ENCODE measurements at places on chromosomes 3 and 15. TPM values are rescaled to one million over a fixed set of nuclear protein-coding genes. Genes with fewer than 3 reads are reported as not detected.
A peak's percentile ranks its signal among the peaks of the same experiment; 100 is the strongest.

DNA sequence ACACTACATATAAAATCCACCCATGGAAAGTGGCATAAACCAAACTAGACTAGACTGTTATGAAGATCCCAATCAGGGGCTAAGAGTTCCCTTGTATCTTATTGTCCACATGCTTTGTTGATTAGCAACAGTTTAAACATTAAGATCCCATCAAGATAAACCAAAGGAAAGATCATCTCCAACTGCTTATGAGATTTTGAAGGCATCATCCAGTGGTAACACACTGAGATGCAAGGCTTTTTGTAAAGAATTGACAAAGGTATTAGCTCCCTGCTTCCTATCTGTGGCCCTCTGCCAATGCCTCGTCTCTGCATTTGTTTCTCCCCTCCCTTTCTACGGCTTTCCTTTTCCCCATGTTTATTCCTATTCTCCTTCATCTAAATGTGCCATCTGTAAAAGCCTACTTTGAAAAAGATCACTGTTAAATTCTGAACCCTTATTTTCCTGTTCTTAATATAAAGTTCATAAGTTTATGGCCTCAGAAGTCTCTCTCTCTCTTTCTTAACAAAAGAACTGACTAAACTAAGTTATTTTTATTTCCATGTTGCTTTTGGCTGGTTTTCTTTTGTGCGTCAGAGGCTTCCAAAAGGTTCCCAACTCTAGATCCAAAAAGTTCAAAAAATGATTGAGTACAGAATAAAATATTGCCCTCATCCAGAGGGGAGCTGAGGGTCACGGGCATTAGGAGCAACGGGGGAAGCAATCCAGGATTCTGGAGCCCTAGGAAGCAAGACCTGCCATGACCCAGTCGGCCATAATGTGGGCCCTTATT is 5.5 kb downstream of the PLD1 start:
- DNase-seq, result peak; percentile 20
- H3K27me3 ChIP-seq, result no peaks in the 10 kb centered on the region
- peaks cover 3% of the 10 kb centered on the region for H3K4me1 ChIP-seq
- H3K36me3 ChIP-seq, result no peaks in the 10 kb centered on the region
- H3K4me3 ChIP-seq, result no peak overlapping the region

The CPLX3 gene
- polyA plus RNA-seq, result 3.6 TPM

DNA sequence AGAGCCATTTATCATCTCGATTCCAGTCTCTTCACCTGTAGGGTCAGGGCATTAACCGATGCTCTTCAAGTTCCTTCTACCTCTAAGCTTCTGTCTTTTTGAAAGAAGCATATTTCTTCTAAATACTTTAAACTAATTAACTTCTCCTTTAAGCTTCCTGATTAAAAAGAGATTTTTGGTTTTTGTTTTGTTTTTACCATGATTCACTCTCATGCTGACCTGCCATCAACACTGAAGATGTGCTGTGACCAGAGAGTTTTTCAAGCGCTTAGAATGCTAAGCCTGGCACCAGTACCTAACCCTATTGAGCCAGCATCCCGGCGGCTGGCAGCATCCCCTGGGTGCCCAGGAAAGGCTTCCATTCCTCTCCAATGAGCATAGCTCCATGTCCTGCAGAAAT is 89.3 kb downstream of the FOXP1 start:
- no peak overlapping the region for H3K4me3 ChIP-seq
- no peaks in the 10 kb centered on the region for H3K36me3 ChIP-seq
- H3K27ac ChIP-seq, result no peak overlapping the region
- no peak for DNase-seq
- peaks cover 25% of the 10 kb centered on the region for H3K4me1 ChIP-seq

DNA sequence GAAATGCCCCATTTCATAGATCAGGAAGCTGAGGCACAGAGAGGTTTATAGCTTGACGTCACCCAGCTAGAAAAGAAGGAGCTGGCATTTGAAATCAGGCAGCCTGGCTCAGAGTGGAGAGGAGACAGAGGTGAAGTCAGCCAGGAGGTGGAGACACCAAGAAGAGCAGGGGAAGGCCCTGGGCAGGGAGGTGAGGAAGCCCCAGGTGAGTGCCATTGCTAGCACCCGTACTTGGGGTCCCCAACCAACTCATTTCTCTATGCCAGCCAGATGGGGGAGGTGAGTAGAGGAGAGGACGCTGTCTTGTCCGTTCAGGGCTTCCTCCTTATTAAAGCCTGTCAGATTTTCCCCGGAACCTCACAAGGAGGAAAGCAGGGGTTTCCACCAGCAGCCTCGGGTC is 149.6 kb upstream of the TLE3 start:
- no peak overlapping the region for H3K27ac ChIP-seq
- H3K4me3 ChIP-seq, result no peak overlapping the region
- no peak for DNase-seq
- H3K36me3 ChIP-seq, result no peaks in the 10 kb centered on the region
- no peaks in the 10 kb centered on the region for H3K27me3 ChIP-seq

DNA sequence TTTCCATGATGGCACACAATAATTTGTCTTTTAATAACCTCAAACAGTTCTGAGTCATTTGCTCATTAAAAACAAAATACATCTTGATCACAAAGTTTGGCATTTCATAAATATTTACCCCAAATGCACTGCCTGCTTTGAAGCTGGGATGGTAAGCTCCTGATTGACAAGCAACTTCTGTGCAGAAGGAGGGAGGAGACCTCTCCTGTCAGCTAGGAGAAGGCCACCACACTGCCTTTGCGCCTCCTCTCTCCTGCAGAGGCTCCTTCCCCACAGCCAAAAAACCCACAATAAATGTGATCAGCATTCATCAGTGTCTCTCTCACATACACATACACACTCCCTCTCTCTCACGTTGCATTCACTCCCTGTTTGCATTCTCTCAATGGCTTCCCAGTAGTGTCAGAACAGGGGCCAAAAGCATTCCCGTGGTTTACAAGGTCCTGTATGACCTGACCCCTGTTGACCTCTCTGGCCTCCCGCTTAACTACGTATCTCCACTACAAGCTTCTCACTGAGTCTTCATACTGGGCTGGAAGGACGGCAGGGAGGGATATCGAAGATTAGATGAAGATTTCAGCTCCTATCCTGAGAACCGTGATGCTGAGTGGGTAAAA is 216.4 kb downstream of the FOXP1 start:
- no peaks in the 10 kb centered on the region for H3K36me3 ChIP-seq
- no peak overlapping the region for H3K4me3 ChIP-seq
- H3K27me3 ChIP-seq, result no peaks in the 10 kb centered on the region
- H3K4me1 ChIP-seq, result no peaks in the 10 kb centered on the region

DNA sequence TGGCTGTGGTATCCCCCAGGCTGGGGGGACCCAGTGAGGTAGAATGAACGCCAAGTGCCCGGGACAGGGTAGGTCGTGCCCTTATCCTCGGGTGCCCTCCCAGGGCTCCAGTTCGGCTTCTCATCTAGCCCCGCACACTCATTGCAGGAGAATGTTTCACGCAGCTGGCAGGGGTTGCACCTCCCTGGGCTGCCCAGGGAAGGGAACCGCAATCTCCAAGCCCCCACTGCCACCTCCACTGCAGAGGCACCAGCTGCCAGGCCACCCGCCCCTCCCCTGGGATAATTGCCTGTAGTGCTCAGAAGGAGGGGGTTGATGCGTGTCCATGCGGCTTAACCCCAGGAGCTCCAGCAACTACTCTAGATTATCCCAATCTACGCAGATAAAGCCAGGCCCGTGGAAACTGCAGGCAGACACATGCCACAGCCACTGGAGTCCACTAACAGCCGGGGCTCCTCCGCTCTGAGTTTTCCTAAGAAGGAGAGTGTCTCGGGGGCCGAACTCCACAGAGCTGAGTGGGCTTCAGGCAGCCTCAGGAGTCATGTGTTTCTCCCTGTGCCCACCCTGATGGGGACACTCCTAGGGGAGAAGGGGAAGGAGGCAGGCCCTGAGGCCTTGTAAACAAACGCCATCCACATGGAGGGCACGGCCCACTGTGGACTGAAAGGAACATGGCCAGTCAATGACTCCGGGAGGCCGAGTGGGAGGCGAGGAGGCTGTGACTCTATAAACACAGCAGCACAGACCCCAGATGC is 137.2 kb upstream of the IQSEC1 start:
- H3K27me3 ChIP-seq, result no peaks in the 10 kb centered on the region
- H3K36me3 ChIP-seq, result no peaks in the 10 kb centered on the region
- DNase-seq, result no peak

DNA sequence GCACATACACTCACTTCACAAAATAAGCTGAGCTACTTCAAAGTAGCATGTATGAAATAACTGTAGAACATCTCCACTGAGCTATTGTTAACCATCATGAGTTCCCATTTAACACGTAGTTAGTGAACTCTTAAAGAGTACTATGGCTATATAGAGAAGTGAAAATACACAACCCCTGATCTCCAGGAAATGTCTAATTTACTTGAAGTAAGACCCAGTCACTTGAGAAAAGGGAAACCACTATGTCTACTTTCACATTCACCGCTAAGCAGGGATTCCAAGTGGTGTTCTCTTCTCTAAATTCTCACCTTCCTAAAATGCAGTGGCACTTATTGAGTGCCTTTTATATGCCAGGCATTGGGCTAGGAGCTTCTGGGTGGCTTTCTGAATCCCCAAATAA is 35.0 kb upstream of the COLQ start:
- H3K4me3 ChIP-seq, result no peak overlapping the region
- no peak for DNase-seq
- no peaks in the 10 kb centered on the region for H3K4me1 ChIP-seq
- no peaks in the 10 kb centered on the region for H3K36me3 ChIP-seq
- H3K27ac ChIP-seq, result no peak overlapping the region

GRCh38 chr3:180959691-180960090 is 29.8 kb downstream of the DNAJC19 start:
- H3K27me3 ChIP-seq, result no peaks in the 10 kb centered on the region
- H3K4me3 ChIP-seq, result no peak overlapping the region
- no peak for DNase-seq
- H3K4me1 ChIP-seq, result no peaks in the 10 kb centered on the region
- H3K27ac ChIP-seq, result no peak overlapping the region

DNA sequence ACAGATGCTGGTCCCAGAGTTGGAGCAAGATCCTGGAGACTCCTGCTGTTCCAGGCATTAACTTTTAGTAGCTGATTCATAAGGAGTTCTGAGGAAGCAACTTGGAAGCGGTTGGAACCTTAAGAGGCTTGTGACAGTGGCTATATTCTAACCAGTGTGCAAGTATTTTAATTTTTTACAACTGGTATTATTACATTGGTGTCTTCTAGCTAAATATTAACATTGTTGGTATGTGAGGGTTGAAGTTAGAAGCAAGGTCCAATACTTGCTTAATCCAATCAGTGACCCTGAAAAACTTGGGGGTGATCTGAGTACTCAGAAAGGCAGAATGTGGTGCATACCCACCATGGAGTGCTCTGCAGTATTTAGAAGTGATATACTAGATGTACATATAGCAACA is 1.5 kb upstream of the OR4F15 start:
- H3K36me3 ChIP-seq, result no peaks in the 10 kb centered on the region
- H3K4me1 ChIP-seq, result no peaks in the 10 kb centered on the region
- DNase-seq, result no peak
- no peak overlapping the region for H3K4me3 ChIP-seq

The CCDC80 gene
- polyA plus RNA-seq, result 159 TPM

The FBXO40 gene
- polyA plus RNA-seq, result 0.61 TPM

All from testis (tissue), 5 donors.